ENCODE measurements at places on chromosomes 3 and 15.

GRCh38 chr15:52137432-52138357, 25.1 kb upstream of the BCL2L10 start:
- DNase-seq = no peak

DNA sequence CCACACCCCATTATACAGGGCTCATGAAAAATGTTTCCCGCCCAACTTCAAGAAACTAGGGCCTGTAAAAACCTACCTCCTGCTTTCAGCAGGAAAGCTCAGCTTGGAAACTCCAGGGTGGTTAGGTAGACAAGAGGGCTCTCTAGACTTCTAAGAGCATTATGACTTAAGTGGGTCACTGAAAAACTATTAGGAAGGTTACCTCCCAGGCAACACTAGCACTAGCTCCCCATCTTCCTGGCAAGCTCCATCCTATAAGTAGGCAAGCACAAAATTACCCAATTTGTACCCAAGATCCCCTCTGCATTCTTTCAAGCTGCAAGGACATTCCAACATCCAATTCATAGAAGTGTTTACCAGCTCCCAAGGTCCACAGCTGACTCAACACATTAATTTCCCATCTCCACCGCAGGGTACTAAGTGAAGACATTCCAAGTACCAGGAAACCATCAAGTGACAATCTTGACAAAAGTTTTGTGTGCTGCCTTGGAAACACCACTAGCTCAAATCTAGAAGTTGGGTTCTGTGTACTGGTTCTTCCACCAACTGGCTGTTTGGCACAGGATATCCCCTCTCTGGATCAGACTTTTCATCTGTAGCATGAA, 46.9 kb downstream of the WNT5A start:
- DNase-seq = no peak

- no peak for DNase-seq
Observed at GRCh38 chr15:65263313-65263712, 23.4 kb downstream of the PARP16 start.

DNA sequence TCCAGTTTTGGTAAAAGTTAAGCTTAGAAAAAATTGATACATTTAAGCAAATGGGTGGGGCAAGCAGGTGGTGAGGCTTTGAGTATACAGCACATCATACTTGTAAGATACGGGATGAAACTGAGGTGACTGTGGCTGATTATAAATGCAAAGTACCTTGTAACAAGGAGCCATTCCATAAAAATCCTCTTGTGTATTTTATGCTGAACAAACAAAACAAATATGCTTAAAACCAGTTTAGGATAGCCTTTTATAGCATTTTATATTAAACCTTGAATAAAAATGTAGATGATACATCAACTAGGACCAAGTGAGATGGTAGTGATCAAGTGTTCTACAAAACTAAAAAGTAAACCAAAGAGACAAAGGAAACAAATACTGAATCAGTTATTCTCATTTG, 3.4 kb downstream of the PLSCR1 start:
- DNase-seq = no peak

DNA sequence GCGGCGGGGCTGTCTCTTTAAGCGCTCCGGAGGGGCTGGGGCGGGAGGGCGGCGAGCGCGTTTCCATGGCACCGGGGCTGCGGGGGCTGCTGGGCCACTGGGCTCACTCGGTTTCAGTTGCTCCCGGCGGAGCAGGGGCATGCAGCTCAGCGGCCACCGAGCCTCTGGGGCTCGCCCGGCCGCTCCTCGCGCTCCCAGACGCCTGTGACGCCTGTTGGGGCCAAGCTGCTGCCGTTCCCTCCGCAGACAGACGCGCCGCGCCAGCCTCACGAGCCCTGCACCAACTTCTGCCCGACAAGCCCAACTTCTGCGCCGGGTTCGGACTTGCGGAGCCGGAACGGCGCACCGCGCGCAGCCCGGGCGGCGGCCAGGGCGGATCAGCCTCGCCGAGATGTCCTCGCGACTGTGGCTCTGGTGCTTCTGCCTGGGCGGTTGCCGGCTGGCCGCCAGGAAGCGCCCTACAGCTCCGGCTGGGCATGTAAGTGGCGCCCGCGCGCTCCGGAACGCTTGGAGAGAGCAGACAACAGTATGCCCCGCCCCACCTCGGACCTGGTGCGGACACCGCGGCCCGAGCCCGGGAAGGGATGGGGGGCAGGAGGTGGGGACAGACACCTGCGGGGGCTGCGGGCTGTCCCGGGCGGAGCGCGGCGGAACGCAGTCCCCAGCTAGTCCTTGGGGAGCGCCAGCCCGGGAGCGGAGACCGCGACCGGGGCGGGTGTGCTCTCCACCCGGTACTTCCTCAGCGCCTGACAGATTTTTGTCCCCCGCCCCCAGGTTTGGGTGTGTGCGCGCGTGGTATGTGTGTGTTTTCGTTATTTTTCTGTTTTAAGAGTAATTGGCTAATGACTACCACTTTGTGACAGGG, 154.1 kb upstream of the GOLIM4 start:
- DNase-seq = peak; percentile 90

- DNase-seq = no peak
Observed at GRCh38 chr15:95622843-95623242, 707.7 kb upstream of the NR2F2 start.
